WERI-Rb-1 (cell line): ENCODE measurements at places on chromosomes 2 and 18.

DNA sequence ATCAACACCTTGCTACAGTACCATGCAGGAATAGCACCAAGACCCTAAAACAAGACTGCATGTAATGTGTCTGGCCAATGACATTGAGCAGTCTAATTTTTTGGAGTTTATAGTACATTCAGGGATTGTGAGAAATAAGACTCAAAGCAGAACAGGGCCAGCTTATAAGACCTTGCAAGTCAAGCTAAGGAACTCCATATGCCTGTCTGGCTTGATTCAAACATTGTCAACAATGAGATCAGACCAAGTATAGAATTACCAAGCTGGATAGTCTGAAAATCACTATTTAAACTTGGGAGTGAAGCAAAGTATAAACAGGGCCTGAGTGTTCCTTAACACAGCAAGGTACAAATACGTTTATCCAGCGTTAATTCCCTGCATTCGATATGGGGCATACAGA lies 370.9 kb downstream of the CNTNAP5 start:
- DNase-seq, result no peak

DNA sequence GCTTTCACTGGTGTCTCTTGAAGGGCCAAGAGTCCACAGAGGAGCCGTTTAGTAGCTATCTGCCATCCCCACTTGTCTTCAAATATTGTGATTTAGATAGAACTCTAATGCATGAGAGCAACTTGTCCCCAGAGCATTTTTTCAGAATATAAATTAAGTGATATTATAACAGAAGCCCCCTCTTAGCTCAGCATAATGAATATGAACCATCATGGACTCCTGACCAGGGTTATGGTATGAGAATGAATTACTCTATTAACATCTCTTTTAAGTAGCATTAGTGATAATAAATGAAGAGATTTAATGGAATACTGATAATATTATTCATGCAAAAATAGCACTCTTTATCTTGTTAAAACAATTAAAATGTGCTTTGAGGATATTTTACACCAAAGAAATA lies 709.6 kb downstream of the GALR1 start:
- no peak for DNase-seq

DNA sequence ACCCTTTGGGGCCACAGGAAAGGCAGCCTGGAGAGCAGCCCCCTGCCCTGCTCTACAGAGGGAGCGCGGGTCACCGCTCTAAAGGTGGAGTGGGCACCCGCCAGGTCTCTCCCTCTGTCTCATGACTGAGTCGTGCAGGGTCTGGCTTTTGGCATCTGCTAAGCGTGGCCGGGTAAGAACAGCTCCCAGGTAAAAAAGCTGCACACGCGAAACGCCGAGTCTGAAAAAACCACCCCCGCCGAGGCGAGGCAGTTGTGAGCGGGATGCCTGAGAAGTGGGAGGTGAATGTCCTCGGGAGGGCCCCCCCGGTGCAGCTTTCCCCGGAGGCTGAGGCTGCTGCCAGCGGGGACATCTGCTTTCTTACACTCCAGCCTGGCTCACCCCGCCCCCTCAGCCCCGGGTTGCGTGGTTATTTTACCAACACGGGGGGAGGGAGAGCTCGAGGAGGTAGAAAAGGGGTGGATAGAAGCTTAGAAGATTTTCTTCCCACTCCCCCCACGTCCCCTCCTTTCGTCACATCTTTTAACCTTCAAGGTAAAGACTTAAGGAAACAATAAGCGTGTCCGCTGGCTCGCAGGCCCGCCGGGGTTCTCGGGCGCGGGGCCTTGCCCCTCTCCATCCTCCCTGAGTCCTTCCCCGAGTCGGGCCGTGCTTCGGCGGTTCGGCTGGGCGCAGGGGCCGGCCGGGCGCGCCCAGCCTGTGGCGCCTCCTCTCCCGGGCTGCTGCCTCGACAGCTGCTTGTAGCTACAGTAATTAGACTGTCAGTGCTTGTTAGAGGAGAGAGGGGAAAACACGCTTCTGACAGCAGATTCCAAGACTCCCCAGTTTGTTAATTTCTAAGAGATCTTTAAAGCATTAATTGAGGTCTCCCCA lies 70.6 kb upstream of the PSMD14 start:
- peak; percentile 89 for DNase-seq

- DNase-seq, result peak; percentile 82
Measured at GRCh38 chr2:62705859-62706720, 577 bp downstream of the EHBP1 start.

GRCh38 chr2:203971251-203971650 lies 34.7 kb downstream of the ICOS start:
- DNase-seq, result no peak

GRCh38 chr2:160651416-160652200 lies 158.0 kb upstream of the RBMS1 start:
- DNase-seq, result no peak

DNA sequence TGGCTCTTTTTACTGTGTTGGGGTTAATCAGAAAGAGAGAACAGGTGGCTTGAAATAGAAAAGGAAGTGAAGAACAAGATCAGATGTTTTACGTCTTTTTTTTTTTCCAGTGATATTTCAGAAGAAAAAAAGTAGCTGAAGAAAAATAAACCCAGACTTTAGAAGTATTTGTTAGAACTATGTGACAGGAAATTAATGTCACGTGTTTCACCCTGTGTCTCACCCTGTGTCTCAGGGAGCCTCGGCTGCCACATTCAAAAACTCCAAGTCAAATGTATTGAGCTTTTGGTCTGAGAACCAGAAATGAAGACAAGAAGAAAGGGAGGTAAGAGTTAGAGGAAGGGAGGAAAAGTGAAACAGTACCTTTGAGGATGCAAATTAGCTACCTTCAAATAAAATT lies 38.0 kb downstream of the AKAIN1 start:
- no peak for DNase-seq

- DNase-seq, result no peak
Measured at GRCh38 chr2:169721016-169721415, 12.6 kb upstream of the KLHL23 start.

DNA sequence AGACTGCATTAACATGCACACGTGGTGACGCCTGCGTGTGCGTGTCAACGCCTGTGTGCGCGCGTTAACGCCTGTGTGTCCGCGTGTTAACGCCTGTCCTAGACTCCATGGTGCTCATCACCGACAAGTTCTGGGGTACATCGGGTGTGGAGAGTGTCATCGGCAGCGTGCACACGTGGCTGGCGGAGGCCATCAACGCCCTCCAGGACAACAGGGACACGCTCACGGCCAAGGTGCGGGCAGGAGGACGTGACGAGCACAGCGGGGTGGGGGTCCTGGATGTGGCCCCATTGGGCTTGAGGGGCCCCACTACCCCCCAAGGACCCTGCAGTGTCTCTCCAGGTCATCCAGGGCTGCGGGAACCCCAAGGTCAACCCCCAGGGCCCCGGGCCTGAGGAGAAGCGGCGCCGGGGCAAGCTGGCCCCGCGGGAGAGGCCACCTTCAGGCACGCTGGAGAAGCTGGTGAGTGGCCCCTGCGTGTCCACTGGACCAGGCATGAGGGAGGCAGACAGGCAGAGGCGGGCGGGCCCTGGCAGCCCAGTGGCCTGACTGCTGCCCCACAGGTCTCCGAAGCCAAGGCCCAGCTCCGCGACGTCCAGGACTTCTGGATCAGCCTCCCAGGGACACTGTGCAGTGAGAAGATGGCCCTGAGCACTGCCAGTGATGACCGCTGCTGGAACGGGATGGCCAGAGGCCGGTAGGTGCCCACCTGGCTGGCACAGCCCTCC lies 29.2 kb downstream of the GPC1 start:
- DNase-seq, result peak; percentile 8

DNA sequence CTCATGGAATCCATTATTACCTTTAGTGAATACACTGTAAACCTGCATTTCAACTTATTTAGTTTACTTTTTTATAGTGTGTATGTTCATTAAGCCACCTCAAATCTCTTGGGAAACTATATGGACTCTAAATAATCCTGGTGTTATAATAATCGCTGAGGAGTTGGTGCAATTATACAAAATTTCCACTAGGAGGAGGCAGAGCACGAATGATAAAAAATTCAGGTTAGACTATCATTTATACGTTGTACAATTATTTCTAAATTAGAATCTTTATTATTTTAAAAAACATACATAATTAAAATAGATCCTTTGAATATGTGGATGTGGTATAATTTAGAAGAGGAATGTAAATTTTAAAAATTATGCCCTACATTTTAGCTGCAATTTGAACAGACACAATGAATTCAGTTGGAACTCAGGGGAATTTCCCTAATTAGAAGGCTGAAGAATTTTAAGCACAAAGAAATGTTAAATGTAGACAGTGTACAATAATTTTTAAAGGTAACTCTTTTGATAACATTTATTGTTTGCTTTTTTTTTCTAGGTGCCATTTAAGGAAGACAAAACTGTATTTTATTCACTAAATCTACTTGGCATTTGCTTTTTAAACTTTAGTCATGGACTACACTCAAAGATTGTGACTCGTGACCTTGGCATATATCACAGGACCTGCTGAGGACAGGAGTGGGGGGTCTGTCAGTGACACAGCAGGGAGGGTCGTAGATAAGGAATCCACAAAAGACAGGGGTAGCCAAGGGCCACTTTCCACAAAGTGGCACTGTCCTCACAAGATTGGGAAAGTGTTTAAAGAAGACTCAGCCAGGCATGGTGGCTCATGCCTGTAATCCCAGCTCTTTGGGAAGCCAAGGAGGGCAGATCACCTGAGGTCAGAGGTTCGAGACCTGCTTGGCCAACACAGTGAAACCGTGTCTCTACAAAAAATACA lies 45.5 kb downstream of the RAB12 start:
- peak; percentile 37 for DNase-seq

DNA sequence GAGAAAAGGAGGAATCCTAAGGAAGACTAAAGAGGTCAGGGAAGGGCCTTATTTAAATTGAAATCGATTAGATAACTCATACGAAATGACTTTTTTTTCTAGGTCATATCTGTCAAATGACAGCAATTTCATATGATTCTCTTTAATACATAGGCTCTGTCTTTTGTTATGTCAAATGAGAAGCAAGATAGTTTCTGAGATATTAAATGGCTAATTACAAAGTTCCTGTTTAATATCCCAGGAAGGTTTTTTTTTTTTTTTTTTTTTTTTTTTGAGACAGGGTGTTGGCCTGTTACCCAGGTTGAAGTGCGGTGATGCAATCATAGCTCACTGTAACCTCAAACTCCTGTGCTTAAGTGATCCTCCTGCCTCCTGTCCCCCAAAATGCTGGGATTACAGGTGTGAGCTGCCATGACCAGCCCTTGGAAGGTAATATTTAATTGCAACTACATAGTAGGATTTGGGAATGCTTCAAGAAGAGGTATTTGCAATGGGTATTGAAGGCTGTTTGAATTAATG lies 48.0 kb upstream of the RMND5A start:
- no peak for DNase-seq

DNA sequence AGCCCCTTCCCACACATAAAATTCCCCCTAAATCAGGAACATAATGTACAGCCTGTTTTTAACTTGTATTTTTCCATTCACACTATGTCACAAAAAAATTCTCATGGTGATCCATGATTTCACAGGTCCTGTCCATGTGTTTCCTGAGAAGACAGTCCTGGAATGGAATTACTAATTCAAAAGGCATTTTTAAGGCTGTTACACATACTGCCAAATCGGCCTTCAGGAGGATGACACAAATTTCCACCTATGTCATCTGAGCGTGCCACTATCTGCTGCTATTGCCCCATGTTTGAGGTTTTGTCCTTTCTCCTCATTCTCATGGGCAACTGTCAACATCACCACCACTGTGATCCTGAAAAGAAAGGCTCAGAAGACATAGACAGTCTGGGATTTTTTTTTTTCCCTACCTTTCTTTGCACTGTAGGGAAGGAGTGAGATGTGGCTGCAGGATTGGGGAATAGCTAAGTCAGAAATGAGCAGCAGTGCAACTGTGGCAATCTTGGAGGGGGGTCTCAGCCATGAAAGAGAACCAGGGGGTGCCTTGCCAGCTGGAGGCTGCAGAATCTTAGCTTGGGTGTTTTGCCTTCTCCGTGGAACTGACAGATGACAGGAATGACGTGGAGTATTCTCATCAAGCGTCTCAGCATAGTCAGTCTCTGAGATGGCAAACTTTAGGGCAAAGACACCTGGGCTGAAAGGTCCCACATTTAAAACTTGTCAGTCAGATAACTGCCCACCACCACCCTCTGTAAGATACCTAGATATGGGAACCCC lies 73.4 kb downstream of the MARCHF4 start:
- DNase-seq, result no peak
